ENCODE measurements at places on chromosomes 4 and X. TPM values are rescaled to one million over a fixed set of nuclear protein-coding genes. Genes with fewer than 3 reads are reported as not detected.

The ATOH1 gene
- total RNA-seq: not detected

The MAGEA11 gene
- total RNA-seq: not detected

The ASB5 gene
- not detected for total RNA-seq

The FAM149A gene
- total RNA-seq: 5.4 TPM

The CHRNA9 gene
- not detected for total RNA-seq

The PRDM5 gene
- 10.6 TPM for total RNA-seq

The GUCY1A1 gene
- total RNA-seq: 29.4 TPM

The DDIT4L gene
- total RNA-seq: 0.38 TPM

The FAM156A gene
- total RNA-seq: 23.8 TPM

The PRKG2 gene
- total RNA-seq: not detected

Measured in chondrocyte (in vitro differentiated cells).